CD4-positive, alpha-beta T cell treated with Interleukin-21 for 1 hour (primary cell): ENCODE measurements at places on chromosomes 1 and 21.
A peak's percentile ranks its signal among the peaks of the same experiment; 100 is the strongest.

- peak; percentile 65 for DNase-seq
These were observed 51.0 kb downstream of the RPL5 start for GRCh38 chr1:92882819-92883218.

DNA sequence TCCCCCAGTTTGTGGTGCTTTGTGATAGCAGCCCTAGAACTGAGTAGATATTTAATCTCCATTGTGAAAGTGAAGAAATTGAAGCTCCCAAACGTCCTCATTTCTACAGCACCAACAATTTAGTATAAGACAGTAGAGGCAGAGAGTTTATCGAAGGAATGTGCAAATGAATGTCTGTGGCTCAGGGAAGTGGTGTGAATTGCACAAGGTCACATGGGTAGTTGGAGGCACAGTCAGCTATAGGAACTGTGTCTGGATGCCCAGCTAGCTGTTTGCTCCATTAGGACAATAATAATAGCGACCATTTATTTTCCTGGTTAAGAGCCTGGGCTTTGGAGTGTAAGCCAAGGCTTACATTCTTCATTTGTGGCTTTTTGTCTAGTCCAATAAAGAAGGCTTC lies 144.4 kb upstream of the USP24 start:
- DNase-seq: no peak

- DNase-seq: no peak
These were observed 49.4 kb downstream of the TBCE start for GRCh38 chr1:235416662-235417049.

DNA sequence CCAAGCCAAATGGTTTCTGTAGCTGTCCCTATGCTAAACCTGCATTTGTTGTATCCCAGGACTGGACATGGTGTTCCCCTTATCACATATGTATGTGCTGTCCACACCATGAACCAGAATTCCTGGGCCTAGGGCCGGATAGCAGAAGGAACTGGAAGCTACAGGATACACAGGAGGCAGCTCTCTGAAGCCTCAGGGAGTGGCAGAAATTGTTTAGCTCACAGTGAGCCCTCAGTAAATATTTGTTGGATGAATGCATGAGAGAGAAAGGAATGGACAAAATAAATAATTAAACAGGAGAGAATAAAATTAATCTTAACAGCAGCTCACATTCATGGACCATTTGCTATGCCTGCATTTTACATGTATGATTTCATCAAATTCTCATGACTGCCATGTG lies 2.1 kb downstream of the NIPAL3 start:
- no peak for DNase-seq

DNA sequence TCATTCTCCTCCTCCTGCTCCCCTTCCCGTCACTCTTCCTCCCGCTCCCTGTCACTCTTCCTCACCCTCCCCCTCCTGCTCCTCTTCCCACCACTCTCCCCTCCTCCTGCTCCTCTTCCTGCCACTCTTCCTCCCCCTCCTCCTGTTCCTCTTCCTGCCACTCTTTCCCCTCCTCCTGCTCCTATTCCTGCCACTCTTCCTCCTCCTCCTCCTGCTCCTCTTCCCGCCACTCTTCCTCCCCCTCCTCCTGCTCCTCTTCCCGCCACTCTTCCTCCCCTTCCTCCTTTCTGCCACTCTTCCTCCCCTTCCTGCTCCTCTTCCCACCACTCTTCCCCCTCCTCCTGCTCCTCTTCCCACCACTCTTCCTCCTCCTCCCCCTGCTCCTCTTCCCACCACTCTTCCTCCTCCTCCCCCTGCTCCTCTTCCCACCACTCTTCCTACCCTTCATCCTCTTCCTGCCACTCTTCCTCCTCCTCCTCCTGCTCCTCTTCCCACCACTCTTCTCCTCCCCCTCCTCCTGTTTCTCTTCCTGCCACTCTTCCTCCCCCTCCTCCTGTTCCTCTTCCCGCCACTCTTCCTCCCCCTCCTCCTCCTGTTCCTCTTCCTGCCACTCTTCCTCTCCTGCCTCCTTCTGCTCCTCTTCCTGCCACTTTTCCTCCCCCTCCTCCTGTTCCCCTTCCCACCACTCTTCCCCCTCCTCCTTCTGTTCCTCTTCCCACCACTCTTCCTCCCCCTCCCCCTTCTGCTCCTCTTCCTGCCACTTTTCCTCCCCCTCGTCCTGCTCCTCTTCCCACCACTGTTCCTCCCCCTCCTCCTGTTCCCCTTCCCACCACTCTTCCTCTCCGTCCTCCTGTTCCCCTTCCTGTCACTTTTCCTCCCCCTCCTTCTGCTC lies 28.7 kb upstream of the ARTN start:
- no peak for DNase-seq

- no peak for DNase-seq
These were observed 104.2 kb downstream of the SIM2 start for GRCh38 chr21:36803051-36803645.

DNA sequence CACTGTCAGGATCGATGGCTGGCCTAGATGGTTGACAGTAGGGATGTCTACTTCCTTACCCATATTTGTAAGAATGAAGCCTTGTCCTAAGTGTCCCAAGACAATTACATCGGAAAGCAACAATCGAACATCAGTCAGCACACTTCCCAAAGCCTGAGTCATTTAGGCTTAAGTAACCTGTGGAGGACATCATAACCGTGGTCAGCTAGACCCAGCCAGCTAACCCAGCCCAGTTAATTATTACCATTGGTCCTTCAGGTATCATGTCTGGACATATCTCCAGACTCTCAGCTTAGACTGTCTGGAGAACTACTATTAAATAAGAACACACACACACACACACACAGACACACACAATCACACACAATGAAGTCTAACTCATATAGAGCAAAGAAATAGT lies 264.7 kb downstream of the TRABD2B start:
- DNase-seq: no peak

DNA sequence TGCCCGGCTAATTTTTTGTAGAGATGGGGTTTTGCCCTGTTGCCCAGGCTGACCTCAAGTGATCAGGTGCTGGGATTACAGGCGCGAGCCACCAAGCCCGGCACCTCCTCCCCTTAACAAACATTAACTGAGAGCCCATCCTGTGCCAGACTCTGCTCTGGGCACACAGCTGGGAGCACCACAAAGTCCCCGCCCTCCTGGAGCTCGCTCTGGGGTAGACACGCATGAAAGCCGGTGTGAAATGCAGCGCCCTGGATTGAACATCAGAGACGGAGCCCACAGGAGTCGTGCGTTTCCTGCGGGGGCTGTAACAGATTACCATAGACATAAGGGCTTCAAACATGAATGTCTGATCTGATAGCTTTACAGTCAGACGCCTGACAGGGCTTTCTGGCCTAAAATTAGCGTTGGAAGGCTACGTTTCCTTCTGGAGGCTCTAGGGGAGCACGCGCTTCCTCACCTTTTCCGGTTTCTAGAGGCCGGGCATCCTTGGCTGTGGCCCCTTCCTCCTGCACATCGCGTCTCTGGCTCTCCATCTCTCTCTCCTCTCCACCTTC lies 14.3 kb downstream of the SLC27A3 start:
- DNase-seq: no peak

GRCh38 chr1:40073062-40073461 lies 24.0 kb downstream of the PPT1 start:
- DNase-seq: no peak

DNA sequence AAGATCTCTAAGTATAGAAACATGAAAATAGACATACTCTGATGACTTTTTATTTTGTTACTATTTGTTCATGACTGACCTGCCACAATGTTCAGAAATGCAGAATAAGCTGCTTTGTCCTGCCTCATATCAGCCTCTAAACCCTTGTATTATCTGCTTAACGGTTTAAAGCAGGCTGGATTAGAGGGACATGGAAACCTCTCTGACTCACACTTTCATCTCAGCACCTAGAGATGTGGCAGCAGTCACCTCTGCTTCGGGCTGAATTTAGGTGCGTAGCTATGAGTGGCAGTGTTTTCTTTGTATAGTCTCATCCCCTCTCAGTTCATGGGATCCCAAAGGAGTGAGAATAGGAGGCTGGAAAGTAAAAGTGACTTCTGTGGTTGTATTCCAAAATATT lies 255.4 kb downstream of the RGS7 start:
- DNase-seq: no peak

GRCh38 chr1:100769323-100769722 lies 49.8 kb downstream of the VCAM1 start:
- no peak for DNase-seq

- no peak for DNase-seq
These were observed 1.8 kb downstream of the HSF2BP start for GRCh38 chr21:43657355-43658087.

DNA sequence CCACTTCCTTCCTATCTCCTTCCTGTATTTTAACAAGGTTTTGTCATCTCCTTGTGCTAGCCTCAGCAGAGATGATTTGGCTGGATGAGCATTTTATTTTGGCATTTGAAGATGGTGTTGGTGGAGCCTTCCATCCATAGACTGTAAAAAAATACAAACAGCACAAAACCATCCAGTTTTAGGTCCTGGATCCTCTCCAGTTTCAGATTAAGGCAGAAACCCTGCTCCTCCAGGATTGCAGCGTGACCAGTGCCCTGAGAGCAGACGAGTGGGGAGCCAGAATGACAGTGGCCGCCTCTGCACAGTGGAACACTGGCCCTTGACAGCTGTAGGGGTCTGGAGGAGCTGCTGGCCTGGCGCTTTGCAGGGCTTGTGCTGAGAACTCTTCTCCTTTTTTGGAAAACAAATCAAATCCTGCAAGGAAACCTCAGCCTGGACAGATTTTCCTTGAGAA lies 72.2 kb upstream of the GADD45A start:
- DNase-seq: no peak

DNA sequence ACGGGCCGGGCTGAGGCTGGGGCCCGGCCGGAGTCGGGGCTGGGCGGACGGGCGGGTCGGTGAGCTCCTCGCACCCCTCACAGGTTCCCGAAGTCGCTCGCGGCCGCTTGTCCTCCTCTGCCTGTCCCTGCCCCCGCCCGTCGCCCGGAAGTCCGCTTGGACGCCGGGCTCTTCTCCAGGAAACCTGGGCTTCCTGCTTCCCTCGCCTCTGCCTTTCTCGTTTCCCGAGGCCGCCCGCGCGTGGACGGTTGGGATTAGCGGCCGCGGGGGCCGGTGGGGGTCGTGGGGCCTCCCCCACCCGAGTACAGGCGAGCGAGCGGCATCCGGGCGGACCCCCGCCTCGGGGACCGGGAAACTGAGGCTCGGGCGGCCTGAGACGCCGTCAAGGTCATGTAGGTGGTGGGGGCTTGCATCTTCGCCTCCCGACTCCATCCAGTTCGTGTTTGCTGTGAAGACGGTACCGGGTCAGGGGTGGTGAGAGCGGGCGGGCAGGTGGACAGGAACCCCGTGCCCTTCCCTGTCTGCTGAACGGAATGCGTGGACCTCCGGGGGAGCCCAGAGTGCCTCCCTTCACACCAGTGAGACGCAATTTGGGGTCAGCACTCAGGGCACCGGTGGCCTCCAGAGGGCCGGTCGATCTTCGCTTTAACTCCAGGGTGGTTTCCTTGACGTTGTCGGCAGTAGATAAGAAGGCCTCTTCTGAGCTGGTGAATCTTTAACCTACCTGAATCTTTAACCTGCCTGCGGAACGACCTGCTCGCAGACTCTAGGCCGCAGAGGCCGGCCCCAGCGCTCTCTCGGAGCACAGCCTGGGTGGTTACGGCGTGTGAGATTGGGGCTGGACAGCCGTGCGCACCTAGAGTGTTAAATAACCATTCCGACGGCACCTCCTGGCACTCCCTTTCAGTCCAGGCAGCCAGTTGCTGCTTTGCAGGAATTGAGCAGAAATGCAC lies 686 bp downstream of the ARF1 start:
- DNase-seq: peak; percentile 41

DNA sequence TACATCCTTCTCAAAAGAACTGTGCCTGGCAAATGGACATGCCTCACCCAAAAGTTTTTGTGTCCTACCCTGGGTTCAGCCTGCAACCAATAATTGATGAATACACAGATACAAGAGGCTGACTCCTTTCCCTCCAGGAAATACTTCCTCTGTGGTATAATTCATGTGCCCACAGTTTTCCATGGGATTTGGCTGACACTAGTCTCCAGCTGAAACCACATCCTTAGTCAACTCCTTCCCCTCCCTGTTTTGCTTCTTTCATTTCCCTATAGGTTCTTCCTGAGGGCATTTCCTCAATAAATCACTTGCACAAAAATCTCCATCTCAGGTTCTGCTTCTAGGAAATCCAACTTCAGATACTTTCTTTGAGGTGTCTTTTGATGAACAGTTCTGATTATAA lies 436.6 kb upstream of the C1orf87 start:
- no peak for DNase-seq

- DNase-seq: no peak
These were observed 136.2 kb downstream of the ZBTB18 start for GRCh38 chr1:244187310-244187709.

- no peak for DNase-seq
These were observed 168.5 kb downstream of the SMYD3 start for GRCh38 chr1:246338546-246338945.

- DNase-seq: peak; percentile 17
These were observed 153.5 kb downstream of the RERE start for GRCh38 chr1:8663915-8664329.

GRCh38 chr1:12585951-12586942 lies 31.8 kb downstream of the DHRS3 start:
- DNase-seq: no peak

DNA sequence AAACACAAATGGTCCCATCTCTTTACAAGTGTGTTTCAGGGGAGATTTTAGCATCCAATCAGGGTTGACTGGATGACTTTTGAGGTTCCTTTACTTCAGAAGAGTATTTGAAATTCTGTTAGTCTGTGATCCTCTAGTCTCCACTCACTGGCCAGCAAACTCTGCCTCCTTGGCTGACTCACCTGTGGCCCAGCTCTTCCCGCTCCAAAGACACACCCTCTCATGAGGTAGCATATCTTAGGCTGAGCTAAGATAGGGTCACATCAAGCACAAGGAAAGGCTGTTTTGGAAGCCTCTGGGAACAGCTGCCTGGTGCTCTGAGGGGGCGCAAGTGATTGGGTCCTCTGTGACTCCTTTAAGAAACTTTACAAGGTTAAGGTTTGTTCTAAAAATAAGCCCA lies 102.3 kb upstream of the FGGY start:
- DNase-seq: no peak

- no peak for DNase-seq
These were observed 25.3 kb upstream of the BTG2 start for GRCh38 chr1:203280061-203280460.

- DNase-seq: no peak
These were observed 240.3 kb downstream of the VAV3 start for GRCh38 chr1:107724648-107725047.

- no peak for DNase-seq
These were observed 30.6 kb upstream of the ADGRL4 start for GRCh38 chr1:79037085-79037484.

- DNase-seq: peak; percentile 94
These were observed 106.6 kb upstream of the HNRNPU start for GRCh38 chr1:244970744-244971551.

DNA sequence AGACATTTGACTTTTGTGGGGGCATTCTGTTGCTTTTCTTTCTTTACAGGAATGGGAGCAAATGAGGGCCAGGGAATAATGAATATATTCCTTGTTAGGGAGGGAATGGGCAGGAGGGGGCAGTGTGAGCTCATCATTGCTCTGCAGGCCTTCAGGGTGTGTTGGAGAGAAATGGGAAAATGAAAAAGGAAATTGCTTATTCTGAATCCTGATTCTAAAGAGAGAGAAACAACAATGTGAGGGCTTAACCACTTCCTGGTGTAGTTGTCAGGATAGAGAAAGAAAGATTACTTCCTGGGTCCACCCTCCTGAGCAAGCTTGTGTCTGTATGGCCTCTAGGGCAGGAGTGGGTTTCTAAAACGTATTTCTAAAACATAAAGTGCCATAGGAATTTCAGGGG lies 28.3 kb downstream of the VANGL2 start:
- peak; percentile 50 for DNase-seq

GRCh38 chr1:98051065-98051675 lies 130.3 kb upstream of the DPYD start:
- DNase-seq: peak; percentile 80

GRCh38 chr1:170166518-170167180 lies 20.9 kb downstream of the NTMT2 start:
- DNase-seq: no peak
